Esophagus muscularis mucosa (tissue), 4 donors: ENCODE measurements at places on chromosomes 16 and 17. TPM values are rescaled to one million over a fixed set of nuclear protein-coding genes. Genes with fewer than 3 reads are reported as not detected.

Gene PLLP
- total RNA-seq, result 10.7 TPM

DNA sequence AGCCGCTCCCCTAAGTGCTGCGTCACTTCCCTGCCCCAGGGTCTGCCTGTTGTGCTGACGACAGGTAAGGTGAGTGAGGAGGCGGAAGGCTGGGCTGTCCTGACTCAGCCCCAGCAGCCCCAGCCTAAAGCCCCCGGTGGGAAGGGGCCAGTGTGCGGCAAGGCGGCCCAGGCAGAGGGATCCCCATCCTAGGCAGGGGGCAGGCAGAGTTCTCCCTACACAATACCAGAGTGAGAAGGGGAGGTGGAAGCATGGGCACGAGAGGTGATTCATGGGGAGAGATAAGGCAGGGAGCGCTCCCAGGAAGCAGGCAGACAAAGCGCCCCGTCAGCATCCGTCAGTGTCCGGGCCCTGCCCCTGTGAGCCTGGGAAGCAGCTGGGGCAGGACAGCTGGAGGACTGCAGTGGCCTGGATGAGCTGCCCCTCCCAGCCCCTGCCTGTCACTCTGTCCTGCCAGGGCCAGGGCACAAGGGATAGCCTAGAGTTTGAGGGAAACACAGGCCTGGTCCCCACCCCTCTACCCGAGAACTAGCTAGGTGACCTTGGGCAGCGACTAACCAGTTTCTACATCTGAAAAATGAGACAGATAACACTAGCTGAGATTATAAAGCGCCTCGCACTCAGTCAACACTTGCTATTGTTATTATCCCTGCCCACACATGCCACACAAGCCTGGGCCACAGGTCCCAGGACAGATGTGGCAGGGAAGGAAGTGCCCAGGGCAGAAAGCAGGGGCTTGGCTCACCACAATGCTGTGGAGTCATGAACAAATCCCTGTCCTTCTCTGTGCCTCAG lies 3.8 kb downstream of the FAM83G start:
- DNase-seq, result no peak

Gene TBC1D3I
- not detected for total RNA-seq

DNA sequence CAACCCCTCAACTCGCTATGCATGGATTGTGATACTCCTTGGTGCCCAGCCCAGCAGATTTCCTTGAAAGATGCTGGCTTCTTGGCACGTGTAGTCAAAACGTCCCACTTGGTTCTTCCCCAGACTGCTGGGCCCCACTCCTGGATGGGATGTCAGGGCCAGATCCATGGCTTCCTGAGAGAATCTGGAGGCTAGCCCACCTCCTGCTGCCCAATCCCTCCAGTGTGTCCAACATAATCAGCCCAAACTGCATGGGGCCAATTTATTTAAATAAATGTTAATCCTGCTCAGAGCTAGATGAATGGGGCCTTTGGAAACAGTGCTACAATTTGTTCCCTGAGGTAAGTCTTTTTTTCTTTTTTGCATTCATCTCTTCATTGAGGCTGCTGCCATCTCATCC lies 49.4 kb downstream of the WSB1 start:
- no peak for DNase-seq

DNA sequence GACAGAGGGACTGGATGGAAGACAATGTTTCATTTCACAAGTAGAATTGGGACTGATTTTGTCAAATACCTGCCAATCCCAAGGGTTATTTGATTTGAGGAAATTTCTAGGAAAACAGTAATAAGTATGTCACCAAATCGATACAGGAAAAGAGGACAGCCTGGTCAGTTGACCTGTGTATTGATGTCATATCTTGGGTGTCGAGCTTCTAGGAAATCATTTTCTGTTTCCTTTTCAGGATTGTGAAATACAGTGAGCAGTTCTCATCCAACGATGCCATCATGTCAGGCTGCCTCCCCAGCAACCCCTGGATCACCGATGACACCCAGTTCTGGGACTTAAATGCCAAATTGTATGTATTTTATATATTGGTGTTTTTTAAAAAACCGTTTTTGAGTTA lies 56.1 kb downstream of the RGS9 start:
- no peak for DNase-seq

GRCh38 chr16:13436641-13437412 lies 483.1 kb upstream of the ERCC4 start:
- DNase-seq, result no peak

GRCh38 chr16:30163538-30163937 lies 19.9 kb upstream of the CORO1A start:
- no peak for DNase-seq

DNA sequence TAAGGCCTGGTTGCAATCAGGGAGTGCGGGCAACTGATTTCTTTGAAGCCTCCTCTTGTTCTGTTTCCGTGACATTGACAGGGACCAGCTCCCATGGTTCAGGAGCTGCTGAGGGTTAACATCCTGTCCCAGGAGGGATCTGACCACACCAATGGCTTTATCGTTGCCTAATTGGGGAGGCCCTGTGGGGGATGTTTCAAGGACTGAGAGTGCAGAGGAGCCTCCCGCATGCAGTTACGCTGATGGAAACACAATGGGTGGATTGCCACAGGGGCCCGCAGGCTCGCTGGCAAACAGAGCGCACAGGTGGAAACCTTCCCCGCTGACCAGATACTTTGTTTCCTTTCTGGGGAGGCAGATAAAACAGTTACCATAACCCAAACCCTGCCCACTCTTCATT lies 23.8 kb upstream of the ABCC1 start:
- DNase-seq, result no peak

DNA sequence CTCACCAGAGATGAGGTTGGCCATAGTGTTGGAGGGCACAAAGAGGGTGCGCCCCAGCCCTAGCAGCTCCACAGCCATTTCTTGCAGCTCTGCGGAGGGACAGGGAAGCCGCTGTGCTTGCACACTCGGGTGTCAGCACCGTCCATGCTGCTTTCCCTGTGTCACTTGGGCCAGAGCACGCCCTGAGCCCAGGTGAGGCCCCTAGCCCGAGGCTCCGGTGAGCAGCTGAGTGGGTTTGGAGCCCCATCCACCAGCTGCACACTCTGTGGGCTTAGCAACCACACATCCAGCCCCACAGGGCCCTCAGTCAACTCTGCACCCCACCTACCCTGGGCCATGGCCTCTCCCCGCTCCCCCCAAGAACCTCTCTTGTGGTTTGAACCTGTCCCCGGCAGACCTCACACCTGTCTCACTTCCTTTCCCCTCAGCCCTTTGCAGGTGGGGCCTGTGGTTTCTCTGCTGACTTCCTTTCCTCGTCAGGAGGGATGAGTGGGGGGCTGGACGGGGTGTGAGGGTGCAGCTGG lies 20.7 kb downstream of the TMEM235 start:
- no peak for DNase-seq

GRCh38 chr17:45225051-45225700 lies 3.5 kb downstream of the FMNL1 start:
- DNase-seq, result no peak

Gene CTRB1
- total RNA-seq, result not detected

GRCh38 chr16:67399749-67400704 lies 6.7 kb upstream of the TPPP3 start:
- no peak for DNase-seq

Gene TM4SF5
- not detected for total RNA-seq

Gene C17orf50
- total RNA-seq, result not detected

DNA sequence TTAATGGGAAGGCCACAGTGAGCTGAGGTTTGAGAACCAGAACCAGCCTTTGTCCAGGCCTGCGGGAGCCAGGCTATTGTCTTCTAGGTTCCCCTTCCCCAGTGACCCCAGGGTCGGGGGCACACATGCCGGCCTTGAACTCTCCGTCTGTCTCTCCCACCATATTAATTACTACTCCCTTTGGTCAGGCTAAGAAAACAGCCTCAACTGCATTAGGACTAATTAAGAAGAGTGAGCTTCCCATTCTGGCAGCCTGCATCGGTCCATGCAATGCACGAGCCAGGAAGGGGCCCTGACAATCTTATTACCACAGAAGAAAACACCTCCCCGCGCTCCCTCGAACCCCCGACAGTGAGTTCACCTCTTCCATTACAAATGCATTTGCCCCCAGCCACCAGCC lies 380.2 kb upstream of the ZFHX3 start:
- no peak for DNase-seq

DNA sequence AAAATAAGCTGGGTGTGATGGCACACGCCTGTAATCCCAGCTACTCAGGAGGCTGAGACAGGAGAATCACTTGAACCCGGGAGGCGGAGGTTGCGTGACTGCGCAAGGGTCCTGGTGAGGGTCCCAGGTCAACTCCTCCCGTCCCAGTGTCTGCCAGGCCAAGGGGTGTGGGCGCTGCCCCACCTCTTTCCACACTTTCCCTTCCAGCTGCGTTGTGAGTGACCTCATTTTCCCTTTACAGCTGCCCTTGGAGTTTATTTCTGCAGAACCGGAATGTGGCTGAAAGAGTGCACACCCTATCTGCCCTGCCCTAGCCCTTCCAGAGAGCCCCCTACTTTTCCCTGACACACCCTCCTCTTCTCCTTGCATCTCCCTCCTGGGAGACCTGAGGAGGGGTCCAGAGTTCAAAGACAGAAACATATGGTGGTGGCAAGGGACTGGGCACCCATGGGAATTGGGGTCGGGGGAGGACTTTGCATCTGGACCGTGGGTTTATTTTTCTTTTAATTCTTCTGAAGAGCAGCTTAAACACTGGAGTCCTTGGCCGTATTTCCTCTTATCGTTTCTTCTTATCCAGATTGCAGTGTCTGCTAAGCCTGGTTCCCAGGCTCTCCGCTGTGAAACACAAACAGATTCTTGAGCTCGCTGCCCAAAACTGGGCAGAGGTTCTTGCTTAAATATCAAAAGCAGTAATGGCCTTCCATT lies 20.9 kb downstream of the MRC2 start:
- no peak for DNase-seq

Gene ARHGAP23
- total RNA-seq, result 150 TPM

DNA sequence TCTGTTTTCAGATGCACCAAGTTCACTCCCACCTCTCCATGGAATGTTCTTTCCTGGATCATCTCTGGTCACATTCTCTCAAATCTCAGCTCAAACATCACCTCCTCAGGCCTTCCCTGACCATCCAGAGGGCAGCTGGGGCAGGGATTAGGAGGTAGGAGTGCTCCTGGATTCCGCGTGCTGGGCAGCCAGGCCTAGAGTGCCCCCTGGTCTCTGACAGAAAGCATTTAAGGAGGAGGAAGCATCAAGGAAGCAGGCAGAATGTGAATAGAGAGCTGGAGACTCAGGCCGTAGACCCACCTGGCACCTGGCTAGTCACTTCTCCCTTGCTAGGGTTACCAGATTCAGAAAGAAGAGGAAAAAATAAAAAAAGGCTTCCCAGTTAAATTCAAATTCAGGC lies 2.5 kb upstream of the CYB561 start:
- no peak for DNase-seq

DNA sequence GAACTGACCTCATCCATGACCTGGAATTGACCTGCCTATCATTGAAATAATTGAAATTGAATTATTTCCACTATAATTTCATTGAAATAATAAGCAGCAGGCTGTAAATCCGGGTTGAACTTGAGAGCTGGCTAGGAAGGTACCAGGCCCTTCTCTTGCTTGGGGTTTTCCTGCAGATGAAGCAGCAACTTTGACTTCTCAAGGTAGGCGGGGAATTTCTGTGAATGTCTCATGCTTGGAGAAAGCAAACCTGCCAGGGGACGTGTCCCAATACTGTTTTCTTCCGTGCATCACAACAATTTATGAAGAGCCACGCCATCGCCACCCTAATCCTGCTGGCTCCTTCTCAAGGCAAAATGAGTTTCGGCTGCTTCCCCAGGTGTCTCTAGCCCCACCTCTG lies 97.5 kb upstream of the XYLT1 start:
- DNase-seq, result no peak

Gene BCO1
- 0.17 TPM for total RNA-seq

- DNase-seq, result no peak
Measured at GRCh38 chr17:21039839-21040575, 2.8 kb downstream of the USP22 start.

- no peak for DNase-seq
Measured at GRCh38 chr17:31444026-31444425, 52.6 kb downstream of the RAB11FIP4 start.

Gene C17orf78
- total RNA-seq, result not detected

GRCh38 chr17:50137042-50137441 lies 7.1 kb upstream of the SAMD14 start:
- no peak for DNase-seq

Gene C17orf113
- total RNA-seq, result 1.2 TPM

GRCh38 chr16:57226701-57227621 lies 18.1 kb upstream of the ARL2BP start:
- no peak for DNase-seq

Gene HSPB9
- total RNA-seq, result not detected

- DNase-seq, result no peak
Measured at GRCh38 chr17:71866095-71866494, 254.7 kb upstream of the SOX9 start.

Gene TLCD2
- 4.8 TPM for total RNA-seq

GRCh38 chr17:28563475-28563874 lies 7.8 kb downstream of the PIGS start:
- DNase-seq, result no peak

- no peak for DNase-seq
Measured at GRCh38 chr17:965311-965989, 14.1 kb downstream of the NXN start.

GRCh38 chr17:10702574-10702973 lies 5.2 kb downstream of the ADPRM start:
- no peak for DNase-seq

DNA sequence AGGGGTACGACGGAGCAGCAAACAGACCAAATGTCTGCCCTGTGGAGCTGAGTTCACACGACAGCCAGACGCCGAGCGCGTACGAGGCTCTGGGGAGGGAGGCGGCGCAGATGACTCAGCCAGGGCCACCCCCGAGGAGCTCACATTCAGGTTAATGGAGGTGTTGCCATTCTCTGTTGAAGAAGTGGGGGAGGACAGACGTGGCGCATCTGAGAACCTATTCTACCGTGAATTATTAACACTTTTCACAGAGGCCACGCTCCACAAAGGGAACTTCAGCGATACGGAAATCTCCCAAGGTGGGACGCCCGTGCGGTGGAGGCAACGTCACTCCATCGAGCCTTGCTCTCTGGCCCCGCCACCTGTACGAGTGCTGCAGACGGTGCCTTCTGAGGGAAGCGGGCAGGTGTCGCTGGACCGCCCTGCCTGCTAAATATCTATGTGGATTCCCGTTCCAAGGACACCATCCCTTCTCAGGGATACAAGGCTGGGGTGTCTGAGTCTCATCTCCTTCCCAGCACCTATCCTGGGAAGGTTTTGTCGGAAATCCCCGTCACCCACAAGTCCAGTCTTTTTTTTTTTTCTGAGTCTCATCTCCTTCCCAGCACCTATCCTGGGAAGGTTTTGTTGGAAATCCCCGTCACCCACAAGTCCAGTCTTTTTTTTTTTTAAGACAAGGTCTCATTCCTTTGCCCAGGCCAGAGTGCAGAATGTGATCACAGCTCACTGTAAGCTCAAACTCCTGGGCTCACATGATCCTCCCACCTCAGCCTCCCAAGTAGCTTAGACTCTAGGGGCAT lies 19.0 kb downstream of the ABR start:
- no peak for DNase-seq

- DNase-seq, result no peak
Measured at GRCh38 chr16:83994087-83994486, 26.0 kb downstream of the NECAB2 start.
